H1 (cell line): ENCODE measurements at places on chromosomes 6 and 20. TPM values are rescaled to one million over a fixed set of nuclear protein-coding genes. Genes with fewer than 3 reads are reported as not detected.

DNA sequence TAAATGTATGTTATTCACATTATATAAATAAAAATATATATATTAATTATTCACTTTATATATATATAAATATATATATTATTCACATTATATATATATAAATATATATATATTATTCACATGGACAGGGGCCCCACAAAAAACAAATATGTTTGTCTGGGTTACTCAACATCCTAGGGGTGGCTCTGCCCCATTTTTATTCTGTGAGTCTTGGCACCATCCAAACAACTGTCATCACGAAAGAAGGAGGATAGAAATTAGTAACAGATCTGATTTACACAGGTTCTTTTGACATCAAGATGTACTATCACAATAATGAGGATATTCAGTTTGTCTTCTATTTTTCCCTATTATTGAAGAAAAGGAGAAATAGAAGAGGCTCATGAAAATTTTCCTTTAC is 187.3 kb downstream of the GPX5 start:
- no peak for DNase-seq
- no peak overlapping the region for H3K27ac ChIP-seq
- H3K36me3 ChIP-seq, result no peaks in the 10 kb centered on the region
- H3K4me3 ChIP-seq, result no peak overlapping the region

The SERPINB6 gene
- total RNA-seq, result 29.4 and 31.2 TPM in 2 replicates

DNA sequence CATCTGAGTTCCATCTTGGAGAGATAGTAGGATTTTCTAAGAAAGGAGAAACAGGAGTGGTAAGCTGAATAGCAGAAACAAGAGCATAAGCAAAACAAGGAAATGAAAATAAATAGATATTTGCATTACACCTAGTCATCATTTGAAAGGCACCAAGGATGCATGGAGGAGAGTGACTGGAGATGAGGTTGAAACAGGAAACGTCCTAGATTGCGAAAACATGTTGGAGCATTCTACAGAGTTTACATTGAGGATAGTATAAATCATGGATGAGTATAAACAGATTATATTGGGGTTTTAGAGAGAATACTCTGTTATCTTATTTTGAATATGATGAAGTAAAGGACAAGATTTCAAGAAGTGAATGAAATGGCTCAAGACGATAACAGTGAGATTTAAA is 507.3 kb downstream of the EYS start:
- H3K27me3 ChIP-seq, result no peaks in the 10 kb centered on the region
- DNase-seq, result no peak
- H3K36me3 ChIP-seq, result no peaks in the 10 kb centered on the region
- H3K4me3 ChIP-seq, result no peak overlapping the region
- no peaks in the 10 kb centered on the region for H3K4me1 ChIP-seq
- no peak overlapping the region for H3K27ac ChIP-seq

The SLC16A10 gene
- total RNA-seq, result 16.9 and 18.6 TPM in 2 replicates

- no peaks in the 10 kb centered on the region for H3K27me3 ChIP-seq
- H3K36me3 ChIP-seq, result peaks cover 27% of the 10 kb centered on the region
- H3K4me3 ChIP-seq, result peak overlapping the region; percentile 84
- H3K4me1 ChIP-seq, result peaks cover 3% of the 10 kb centered on the region
- DNase-seq, result no peak
Observed at GRCh38 chr6:132812756-132813172, 1.6 kb upstream of the RPS12 start.

The ESR1 gene
- total RNA-seq, result 0.10 and 0.17 TPM in 2 replicates

- H3K27ac ChIP-seq, result no peak overlapping the region
- no peak overlapping the region for H3K4me3 ChIP-seq
- H3K36me3 ChIP-seq, result no peaks in the 10 kb centered on the region
- no peak for DNase-seq
Observed at GRCh38 chr20:51447097-51447764, 95.3 kb downstream of the NFATC2 start.

- no peak overlapping the region for H3K27ac ChIP-seq
- H3K27me3 ChIP-seq, result no peaks in the 10 kb centered on the region
- H3K36me3 ChIP-seq, result no peaks in the 10 kb centered on the region
- no peak overlapping the region for H3K4me3 ChIP-seq
- no peaks in the 10 kb centered on the region for H3K4me1 ChIP-seq
- no peak for DNase-seq
Observed at GRCh38 chr6:95501032-95501904, 76.1 kb upstream of the MANEA start.

The GSTA3 gene
- not detected in 2 replicates for total RNA-seq
